Sciatic nerve (tissue), 2 donors: ENCODE measurements at places on chromosomes 12 and 14.
A peak's percentile ranks its signal among the peaks of the same experiment; 100 is the strongest.

DNA sequence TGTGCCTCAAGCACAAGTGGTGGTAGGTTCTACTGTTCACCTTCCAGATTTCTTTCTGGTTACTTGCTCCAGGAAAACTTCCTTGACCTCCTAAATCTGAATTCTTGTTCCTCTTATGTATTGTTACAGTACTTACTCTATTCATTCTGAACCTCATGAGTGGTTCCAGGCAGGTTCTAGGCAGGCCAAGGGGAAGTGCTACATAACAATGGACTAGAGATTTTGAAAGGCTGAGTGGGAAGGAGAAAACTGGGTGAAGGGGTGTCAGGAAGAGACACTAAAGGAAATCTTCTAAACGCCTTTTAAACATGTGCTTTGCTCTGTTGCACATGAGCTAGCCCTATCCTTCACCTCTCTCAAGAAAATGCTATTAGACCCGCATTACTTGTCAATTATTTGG is 1.6 kb downstream of the YARS2 start:
- no peak for DNase-seq

GRCh38 chr12:132222096-132222807 is 78.0 kb downstream of the NOC4L start:
- no peak for DNase-seq

GRCh38 chr12:66774929-66775328 is 96.1 kb upstream of the GRIP1 start:
- DNase-seq = no peak

GRCh38 chr14:20873370-20874177 is 17.6 kb upstream of the RNASE3 start:
- DNase-seq = peak; percentile 92

- no peak for DNase-seq
These were observed 60.6 kb upstream of the ANO4 start for GRCh38 chr12:100733817-100734593.

DNA sequence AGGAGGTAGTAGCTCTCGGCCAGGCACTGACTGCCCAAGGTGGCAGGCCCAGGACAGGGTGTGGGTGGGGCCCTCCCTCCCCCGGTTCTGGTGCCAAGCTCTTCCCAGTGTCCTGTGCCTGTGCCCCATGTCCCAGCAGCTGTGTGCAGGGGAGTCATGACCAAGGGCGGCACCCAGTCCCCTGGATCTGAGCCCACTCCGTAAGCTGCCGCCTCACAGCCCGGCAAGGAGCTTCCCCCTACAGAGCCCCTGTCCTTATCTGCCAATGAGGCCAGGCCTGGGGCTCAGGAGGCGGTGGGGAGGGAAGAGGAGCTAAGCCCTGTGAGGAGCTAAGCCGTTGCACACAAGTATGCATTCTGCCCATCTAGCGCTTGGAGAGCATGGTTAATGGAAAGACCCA is 5.6 kb upstream of the C14orf180 start:
- DNase-seq = no peak
